ENCODE measurements at places on chromosomes 5 and 9. TPM values are rescaled to one million over a fixed set of nuclear protein-coding genes. Genes with fewer than 3 reads are reported as not detected.

The GFI1B gene
- not detected for polyA plus RNA-seq

The FIBCD1 gene
- 0.79 TPM for polyA plus RNA-seq

The PCDHGB3 gene
- 0.28 TPM for polyA plus RNA-seq

- no peak for DNase-seq
Observed at GRCh38 chr5:132273631-132274030, 16.1 kb downstream of the PDLIM4 start.

DNA sequence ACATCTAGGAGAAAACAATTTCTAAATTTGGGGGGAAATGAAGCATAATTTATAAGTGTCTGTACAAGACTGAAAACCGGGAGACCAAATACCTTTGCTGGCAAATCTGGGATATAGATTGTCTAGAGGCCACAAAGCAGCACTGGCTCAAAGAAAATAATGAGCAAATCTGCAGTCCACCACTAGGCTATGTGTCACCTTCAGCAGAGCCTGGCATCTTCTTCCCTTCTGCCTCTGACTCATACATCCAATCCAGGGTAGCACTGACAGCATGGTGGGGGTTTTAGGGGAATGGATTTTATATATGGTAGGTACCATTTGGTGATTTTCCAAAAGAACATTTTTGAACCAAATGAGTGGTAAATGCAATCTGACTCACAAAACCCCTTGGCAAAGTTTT is 12.8 kb downstream of the FAM81B start:
- no peak for DNase-seq

The GRIA1 gene
- polyA plus RNA-seq, result not detected

GRCh38 chr9:121322737-121323448 is 47.2 kb downstream of the STOM start:
- no peak for DNase-seq

- DNase-seq, result no peak
Observed at GRCh38 chr5:8019719-8020218, 150.8 kb downstream of the MTRR start.

The PCDHGA3 gene
- not detected for polyA plus RNA-seq

- DNase-seq, result no peak
Observed at GRCh38 chr5:93790401-93790800, 49.0 kb upstream of the POU5F2 start.

The PCDHB13 gene
- 0.07 TPM for polyA plus RNA-seq

The C5orf63 gene
- 7.2 TPM for polyA plus RNA-seq

- no peak for DNase-seq
Observed at GRCh38 chr9:89630508-89630907, 25.7 kb downstream of the GADD45G start.

DNA sequence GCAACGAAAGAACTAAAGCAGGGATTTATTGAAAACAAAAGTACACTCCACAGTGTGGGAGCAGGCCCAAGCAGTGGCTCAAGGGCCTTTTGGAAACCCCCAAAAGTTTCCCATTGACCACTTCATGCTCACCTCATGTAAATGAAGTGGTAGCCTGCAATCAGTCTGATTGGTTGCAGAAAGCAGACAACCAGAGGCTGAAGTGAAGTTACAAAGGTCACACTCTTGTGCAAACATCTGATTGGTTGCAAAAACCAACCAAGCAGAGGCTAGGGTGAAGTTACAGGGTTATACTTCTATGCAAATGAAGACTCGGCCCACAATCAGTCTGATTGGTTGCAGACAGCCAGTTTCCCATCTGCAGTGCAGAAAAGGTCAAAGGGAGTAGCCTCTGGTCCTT is 258.0 kb downstream of the YTHDC2 start:
- no peak for DNase-seq

The STPG3 gene
- polyA plus RNA-seq, result not detected

- no peak for DNase-seq
Observed at GRCh38 chr5:45642370-45642769, 53.8 kb downstream of the HCN1 start.

The PCDHB11 gene
- not detected for polyA plus RNA-seq

GRCh38 chr9:6006749-6007057 is 8.7 kb downstream of the RANBP6 start:
- no peak for DNase-seq

The IFNB1 gene
- polyA plus RNA-seq, result 0.07 TPM

DNA sequence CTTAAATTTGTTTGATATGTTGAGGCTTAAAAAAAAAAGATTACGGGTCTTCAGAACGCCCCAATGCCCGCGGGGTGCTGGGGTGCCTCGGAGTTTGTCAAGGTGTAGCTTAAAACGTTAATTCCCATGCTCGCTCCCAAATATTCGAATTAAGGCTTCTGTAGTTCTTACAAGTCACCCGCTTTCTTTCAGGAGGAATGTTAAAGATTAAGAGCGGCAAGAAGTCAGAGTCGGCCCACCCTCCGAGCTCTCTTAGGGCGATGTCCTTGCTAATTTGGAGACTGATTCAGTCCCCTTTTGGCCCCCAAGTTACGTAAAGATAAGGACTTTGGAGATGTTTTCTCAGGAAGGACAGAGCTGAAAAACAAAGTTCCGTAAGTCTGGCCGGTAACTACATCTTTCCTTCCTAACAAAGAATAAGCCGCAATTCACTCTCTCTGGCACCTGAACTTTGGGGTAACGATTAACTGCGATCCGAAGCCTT is 746 bp upstream of the NPM1 start:
- no peak for DNase-seq

GRCh38 chr5:111447822-111448221 is 64.5 kb downstream of the STARD4 start:
- DNase-seq, result no peak

The EPB41L4A gene
- 4.6 TPM for polyA plus RNA-seq

- no peak for DNase-seq
Observed at GRCh38 chr5:91024727-91025126, 358.4 kb downstream of the ARRDC3 start.

GRCh38 chr5:169657127-169657526 is 20.1 kb downstream of the DOCK2 start:
- DNase-seq, result no peak

GRCh38 chr9:121718501-121718900 is 67.1 kb downstream of the DAB2IP start:
- DNase-seq, result no peak

DNA sequence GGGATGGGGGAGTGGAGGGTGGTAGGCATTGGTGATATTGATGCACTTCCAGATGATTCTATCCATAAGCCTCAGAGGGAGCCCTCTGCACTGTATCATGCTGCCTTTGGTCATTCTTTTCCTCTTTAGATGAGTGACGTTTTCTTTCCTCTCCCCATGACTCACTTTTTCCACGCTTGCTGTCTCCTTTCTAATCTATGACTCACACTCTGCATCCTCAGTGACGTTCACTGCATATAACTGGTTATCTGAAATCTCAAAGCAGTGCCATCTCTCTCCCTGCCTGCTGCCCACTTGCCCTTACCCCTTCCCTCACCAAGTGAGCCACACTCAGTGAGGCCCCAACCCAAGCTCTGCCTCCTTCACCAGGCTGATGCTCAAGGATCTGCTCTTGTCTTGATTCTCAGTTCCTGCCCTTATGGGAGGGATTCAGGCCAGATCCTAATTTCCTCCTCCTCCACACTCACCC is 31.6 kb downstream of the PTGS1 start:
- DNase-seq, result peak; percentile 90

The FOXI1 gene
- not detected for polyA plus RNA-seq

DNA sequence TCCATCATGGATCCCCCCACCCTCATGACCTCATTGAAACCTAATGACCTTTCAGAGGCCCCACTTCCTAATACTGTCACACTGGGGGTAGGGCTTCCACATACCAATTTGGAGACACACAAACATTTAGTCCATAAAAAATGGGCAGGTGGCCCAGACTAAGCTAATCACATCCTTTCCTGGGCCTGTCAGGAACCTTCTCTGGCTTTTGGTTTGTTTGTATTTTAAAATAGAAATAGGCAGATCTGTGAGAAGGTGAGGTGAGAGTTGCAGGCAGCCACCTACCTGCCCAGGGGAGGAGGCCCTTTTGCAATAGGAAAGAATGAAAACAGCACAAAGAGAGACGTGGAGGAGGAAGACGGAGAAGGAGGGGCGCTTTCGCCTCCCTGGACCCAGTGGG is 90.2 kb upstream of the BOD1 start:
- DNase-seq, result no peak

The IQGAP2 gene
- polyA plus RNA-seq, result 0.05 TPM
